Left renal pelvis (tissue), 4 donors: ENCODE measurements at places on chromosomes 2 and 18.

DNA sequence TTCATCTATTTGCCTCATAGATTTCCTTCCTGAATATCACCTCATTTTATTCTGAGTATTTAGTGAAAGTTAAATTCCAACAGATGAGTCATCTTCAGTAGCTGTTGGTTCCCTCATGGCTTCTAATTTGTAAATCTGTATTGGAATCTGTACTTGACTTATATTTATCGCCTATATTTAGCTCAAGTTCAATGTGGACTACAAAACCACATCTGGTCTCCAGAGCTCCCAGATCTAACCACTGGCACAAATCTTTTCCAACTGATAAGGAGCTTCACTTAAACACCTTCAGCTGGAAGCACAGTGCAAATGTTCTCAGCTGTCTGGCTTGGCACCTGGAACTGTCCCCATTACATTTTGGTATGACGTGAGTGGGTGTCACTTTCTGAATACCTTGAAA lies 82.8 kb upstream of the DSEL start:
- DNase-seq: no peak

DNA sequence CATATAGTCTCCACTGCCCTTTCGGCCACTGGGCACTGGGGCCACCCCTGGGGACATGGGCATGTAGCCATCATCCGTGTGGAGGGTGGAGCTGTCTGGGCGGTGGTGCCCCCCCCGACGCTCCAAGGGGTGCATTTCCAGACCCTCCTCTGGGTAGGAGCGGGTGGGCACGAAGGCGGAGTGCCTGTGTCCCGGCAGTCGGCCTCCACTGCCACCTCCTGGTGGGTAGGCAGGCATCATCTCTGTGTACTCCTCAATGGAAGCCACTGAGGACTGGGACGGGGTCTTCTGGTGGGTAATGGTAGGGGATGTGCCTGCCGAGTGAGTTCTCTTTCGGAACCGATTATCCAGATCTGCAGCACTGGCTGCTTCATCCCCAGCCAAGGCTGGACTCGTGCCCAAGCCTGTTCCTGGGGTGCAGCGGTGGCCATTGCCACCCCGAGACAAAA lies 2.8 kb downstream of the IRS1 start:
- DNase-seq: no peak

- no peak for DNase-seq
Observed at GRCh38 chr2:73930386-73930785, 3.7 kb downstream of the DGUOK start.

DNA sequence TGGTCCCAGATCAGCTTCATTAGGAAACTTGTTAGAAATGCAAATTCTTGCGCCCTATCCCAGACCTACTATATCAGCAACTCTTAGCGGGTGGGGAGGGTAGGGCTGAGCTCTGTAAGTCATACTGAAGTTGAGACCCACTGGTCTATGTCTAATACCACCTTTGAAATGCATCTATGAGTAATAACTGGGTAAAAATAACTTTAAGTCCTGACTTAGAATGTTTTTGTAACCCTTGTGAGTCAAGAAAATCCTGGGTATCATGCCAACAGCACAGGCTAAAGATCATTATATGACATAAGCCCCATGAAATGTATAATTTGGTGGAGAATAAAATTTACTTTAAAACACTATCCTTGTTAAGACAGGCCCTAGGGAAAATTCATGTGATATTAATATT lies 41.4 kb downstream of the PRKD3 start:
- no peak for DNase-seq

- no peak for DNase-seq
Observed at GRCh38 chr2:200961674-200962073, 1.8 kb downstream of the ORC2 start.

- DNase-seq: no peak
Observed at GRCh38 chr2:200604571-200605255, 18.9 kb downstream of the AOX1 start.

DNA sequence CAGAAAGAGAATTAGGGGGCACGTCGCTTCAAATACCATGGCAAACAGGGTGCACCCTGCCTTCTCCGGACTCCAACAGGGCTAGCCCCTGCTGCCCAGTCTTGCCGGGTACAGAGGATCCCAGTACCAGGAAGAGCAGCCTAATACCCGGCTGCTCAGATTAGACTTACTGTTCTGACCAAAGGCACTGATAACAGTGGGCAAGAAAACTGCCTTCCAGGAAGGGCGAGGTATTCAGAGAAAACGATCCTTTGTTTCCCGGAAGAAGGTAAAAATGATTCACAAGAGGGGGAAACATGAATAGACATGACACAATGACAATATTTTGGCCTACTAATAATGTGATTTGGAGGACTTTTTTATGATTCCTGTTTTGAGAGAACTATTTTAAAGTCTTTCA lies 99.9 kb downstream of the SS18 start:
- DNase-seq: no peak

- no peak for DNase-seq
Observed at GRCh38 chr2:232038881-232039485, 77.5 kb downstream of the DIS3L2 start.

GRCh38 chr18:74230922-74231714 lies 60.6 kb downstream of the CYB5A start:
- DNase-seq: no peak

- DNase-seq: no peak
Observed at GRCh38 chr2:177852389-177852788, 220.2 kb downstream of the PDE11A start.

- DNase-seq: no peak
Observed at GRCh38 chr18:56576826-56577573, 61.4 kb downstream of the TXNL1 start.

- DNase-seq: no peak
Observed at GRCh38 chr18:13611601-13612195, 114.7 kb downstream of the FAM210A start.

DNA sequence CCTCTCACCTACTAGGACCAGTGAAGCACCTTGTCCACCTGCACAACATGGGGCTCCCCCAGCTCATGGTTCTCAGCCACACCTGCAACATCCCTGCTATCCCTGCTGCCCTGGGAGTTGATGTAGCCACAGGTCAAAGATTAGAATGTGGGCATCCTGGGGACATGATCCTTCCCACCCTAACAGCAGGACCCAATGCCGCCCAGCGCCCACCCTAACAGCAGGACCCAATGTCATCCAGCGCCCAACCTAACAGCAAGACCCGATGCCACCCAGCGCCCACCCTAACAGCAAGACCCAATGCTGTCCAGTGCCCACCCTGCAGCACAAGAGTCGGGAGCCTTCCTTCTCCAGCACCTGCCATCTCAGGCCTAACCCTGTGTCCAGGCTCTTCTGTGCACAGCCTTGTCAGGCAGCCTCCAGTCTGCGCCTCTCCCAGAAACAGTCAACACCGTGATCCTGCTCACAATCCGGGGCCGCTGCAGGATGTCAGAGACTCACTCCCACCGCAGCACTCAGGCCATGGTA lies 237.3 kb upstream of the SALL3 start:
- DNase-seq: no peak

- no peak for DNase-seq
Observed at GRCh38 chr2:130765464-130765863, 10.1 kb downstream of the AMER3 start.

GRCh38 chr2:230631470-230631869 lies 81.2 kb upstream of the CAB39 start:
- DNase-seq: no peak

DNA sequence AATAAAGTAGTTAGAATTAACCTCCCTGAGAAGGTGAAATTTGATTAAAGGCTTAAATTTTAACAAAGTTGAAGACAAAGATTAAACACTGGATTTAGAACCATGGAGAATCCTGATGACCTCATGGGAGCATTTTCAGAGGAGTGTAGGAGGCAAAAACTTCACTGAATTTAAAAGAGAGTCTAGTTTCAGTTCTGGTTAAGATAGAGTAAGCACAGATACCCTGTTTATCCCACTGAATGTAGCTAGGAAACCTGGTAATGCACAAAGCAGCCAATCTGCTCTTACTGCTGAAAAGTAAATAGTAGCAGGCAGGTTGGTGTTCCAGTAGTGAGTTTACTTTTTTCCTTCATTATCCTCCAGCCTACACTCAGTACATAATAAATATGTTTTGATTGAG lies 654.9 kb upstream of the SYT4 start:
- no peak for DNase-seq

DNA sequence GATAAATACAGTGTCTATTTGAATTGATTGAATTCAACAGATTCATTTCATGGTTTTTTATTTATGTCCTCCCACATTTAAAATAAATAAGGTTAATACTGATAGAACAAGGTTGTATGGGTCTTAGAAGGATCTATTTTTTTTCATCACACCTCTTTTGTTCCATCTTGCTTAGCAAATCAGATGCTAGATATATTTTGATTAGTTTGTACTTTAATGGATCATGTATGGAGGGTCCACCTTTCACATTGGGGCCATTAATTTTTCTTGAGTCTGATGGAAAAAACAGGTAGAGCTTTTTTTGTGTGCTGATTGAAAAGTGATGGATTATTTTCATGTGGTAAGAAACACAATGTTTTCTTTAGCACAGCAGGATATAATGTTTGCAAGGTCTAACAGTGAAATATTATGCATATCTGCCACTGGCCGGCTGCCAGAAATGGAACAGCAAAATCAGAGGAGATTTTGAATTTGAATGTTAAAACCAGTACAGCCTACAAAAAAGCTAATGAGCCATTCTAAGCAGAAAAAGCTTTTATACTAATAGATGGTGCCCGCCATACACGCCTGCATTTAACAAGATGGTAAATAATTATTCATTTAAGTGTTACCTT lies 188.1 kb upstream of the ETAA1 start:
- no peak for DNase-seq

GRCh38 chr18:77124452-77124922 lies 8.1 kb downstream of the MBP start:
- no peak for DNase-seq

GRCh38 chr18:59040770-59041148 lies 98.9 kb upstream of the SEC11C start:
- DNase-seq: no peak

DNA sequence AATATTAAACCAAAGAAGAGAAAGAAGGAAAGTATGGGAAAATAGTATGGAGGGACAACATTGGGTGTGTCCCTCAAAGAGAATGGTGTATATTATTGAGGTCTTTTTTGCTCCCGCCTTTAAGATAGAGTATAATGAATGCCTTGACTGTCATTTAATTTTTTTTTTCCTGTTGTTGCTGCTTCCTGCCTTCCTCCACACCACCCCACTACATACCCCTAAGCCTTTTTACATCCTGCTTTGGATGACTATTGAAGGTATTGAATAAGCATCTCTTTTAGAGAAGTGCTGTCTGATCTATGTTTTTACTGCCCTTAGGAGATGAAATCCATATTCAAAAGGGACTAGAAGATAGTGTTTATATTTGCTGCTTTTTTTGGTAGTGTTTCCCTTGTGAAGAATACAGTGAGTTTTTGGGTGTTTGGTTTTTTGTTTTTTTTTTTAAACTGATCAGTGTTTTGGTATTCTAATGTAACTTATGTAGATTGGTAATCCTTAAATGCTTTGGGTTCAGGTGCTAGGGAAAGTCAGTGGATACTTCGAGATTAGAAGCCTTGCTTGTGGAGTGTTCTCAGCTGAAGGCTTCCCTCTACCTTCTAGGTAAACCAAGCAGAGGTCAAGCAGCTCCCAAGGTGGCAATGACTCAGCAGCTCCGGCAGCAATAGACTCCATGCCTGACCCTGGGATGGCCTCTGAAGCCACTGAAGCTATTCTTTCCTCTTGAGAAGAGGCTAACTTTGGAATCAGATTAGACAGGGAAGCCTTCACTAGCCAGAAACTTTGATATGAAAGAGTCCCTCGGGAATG lies 5.0 kb downstream of the FZD7 start:
- no peak for DNase-seq

- no peak for DNase-seq
Observed at GRCh38 chr2:74583504-74583903, 29.0 kb downstream of the DOK1 start.

- no peak for DNase-seq
Observed at GRCh38 chr2:234708091-234708683, 211.3 kb upstream of the ARL4C start.

DNA sequence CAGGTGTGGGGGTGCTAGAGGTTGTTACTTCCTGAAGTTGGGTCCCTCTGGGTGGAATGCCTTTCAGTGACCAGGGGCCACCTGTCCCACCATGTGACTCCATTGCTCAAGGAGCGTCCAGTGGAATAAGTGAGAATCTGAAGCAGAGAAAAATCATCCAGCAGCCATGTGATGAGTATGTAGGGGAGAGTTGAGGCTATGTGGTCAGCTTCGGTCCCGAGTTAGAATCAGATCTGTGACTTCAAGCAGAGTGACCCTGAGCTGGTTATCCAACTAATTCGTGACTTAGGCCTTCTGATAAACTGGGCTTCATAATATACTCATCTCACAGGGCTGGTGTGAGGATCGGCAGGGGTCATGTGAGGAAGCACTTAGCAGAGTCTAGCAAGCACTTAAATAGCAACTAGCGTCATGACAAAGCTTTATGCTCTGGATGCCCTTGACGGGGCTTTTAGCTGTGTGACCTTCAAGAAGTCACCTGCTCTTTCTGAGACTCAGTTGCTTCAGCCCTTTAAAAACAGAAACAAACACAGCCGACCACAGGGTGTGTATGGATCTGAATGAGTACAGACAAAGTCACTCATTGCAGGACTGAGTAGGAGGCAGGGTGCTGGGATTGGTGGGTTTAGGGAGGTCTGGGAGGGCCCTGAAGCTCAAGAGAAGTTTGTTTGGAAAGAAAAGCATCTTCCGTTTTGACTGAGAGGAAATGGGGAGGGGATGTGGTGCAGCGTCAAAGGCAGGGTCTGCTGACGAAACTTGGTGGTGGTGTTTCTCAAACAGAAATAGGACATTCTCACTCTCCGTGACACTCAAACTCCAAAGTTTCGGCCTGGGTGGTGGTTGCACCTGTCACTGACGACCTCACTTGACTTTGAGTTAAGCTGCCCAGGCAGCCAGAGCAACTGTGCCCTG lies 264.0 kb upstream of the CXCR4 start:
- DNase-seq: no peak

GRCh38 chr2:204869132-204869823 lies 324.0 kb downstream of the PARD3B start:
- no peak for DNase-seq

GRCh38 chr2:176565641-176566323 lies 296.5 kb downstream of the MTX2 start:
- DNase-seq: no peak

GRCh38 chr2:108637304-108637669 lies 82.0 kb upstream of the RANBP2 start:
- no peak for DNase-seq

DNA sequence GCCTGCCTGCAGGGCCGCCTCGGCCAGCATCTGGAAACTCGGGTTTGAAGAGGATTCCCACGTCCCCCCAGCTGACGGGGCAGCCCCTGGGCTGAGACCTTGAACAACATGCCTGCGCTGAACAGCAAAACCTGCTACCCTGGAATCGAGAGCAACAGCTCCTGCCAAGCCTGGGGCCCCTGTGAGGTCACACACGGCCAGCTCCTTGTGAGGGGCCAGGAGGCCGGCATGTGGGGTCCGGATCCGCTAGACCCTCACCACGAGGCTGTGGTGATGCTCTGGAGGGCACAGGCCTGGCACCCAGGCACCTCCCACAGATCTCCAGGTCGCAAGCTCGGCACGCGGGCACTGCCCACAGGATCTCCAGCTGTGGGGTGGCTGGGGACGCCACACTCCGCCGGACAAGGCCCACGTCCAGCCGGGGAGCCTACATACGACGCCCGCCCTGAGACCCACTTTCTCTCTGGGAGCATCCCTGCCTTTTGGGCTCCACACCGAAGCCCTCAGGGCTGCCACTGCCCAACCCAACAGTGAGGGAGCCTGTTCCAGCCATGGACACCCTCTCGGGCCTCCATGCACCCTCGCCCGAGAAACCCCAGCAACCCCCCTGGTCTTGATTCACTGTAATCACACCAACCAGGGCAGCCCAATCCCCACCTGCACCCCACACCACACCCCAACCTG lies 34.1 kb downstream of the SLC66A2 start:
- DNase-seq: no peak
